NCI-H187 treated with DMSO at 0.1 percent for 48 hours (cell line): ENCODE measurements at places on chromosomes 3 and 15.

DNA sequence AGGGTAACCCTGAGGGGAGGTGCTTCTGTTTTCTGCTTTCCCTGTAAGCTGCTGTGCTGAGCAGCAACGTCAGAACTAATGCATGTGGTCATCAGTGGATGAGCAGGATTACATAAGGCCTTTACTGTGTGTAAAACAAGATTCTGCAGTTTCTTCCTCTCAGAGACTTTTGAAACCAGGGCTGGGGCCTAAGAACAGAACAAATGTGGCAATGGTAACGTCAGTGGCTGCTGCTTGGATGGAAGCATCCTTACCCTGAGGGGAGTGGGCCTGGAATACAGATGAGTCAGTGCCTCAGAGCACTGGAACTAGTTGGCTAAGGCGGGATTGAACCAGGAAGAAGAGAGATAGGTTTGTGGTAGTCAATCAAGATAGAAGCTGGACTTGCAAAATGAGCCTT is 180.2 kb upstream of the KCNH8 start:
- no peak for DNase-seq

DNA sequence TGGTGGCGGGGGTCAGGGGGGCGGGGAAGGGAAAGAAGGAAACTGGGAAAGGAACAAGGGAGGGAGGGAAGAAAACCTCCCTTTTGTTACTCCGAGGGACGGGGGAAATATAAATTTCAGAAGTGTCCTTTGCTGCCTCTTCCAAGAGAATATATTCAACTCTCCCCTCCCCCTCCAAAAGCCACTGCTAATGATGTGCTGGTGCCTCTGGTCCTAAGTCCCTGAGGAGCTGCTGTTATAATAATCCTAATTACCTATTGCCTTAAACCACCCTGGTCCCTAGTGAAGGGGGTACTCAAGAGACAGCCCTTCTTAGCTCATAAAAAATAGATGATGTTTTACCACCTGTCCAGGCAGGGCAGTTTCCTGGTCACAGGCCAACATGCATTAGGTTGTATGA is 118.3 kb upstream of the TRIM42 start:
- DNase-seq, result no peak

GRCh38 chr3:99780749-99781148 is 36.9 kb upstream of the CMSS1 start:
- no peak for DNase-seq

- DNase-seq, result no peak
Measured at GRCh38 chr3:117509858-117510257, 800.3 kb downstream of the TUSC7 start.

GRCh38 chr15:38005953-38006808 is 71.7 kb downstream of the TMCO5A start:
- no peak for DNase-seq

GRCh38 chr3:59483191-59483590 is 433.4 kb upstream of the CFAP20DC start:
- no peak for DNase-seq

DNA sequence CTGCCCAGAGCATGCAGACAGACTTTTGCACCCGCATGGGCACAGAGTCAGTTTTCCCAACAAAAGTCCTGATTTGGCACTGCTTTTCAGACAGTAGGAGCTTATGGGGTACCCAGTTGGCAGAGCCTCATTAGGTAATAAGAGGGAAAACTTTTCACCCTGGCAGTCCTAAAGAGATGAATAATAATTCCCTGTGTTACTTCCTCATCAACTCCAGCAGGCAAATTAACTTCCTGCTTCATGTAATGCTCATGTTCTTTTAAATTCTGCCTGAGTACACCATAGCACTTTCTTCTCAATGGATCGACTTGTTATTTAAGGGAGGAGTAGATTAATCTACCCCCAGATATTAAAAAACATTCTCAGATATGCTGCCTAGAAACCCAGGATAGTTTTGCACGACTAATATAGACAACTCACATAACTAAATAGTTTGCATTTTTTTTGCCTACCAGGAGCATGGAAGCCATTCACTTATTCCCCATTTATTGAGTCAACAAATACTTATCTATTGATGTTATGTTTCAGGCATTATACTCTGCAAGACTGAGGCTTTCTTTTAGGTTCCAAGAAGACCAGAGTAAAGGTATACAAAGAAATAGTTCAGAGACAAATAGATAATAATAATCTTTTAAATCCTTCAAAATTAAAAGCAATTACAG is 214.5 kb downstream of the KCNMB2 start:
- DNase-seq, result no peak

DNA sequence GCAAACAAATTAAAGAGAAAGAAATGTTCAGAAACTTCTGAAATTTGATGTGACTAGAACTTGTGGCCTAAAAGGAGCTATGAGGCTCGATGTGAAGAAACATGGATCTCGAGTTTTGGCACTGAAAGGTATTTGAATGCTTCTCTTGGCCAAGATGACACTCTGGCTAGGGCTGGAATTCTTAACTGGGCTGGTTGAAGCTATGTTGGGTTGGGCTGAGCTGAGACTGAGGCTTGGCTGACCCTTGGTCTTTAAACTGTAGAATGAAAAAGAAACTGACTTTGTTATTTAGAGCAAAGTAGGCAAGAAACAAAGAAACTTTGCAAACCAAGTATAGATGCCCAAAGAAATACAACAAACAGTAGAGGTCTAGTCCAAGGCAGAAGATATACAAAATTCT is 28.1 kb upstream of the CLDN16 start:
- DNase-seq, result no peak

GRCh38 chr3:69282181-69282580 is 103.7 kb downstream of the FRMD4B start:
- no peak for DNase-seq

GRCh38 chr3:20540066-20540465 is 354.1 kb upstream of the SGO1 start:
- DNase-seq, result no peak

DNA sequence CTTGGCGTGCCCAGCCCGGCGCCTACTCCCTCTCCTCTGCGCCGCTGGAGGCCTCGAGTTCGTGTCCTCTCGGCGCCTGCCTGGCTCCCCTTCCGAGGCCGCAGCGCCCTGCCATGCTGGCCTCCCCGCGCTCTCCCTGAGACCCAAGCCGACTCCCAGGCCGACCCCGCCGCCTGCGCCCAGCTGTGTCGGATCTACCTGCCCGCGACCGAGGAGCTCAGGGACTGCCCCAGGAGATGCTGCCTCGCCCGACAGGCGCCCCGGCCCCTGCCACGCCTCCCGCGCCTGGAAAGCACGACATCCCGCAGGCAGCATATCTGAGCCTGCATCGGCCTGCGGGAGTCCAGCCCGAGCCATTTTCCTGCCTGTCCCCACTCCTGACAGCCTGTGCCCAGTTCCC is 16.1 kb downstream of the PAQR9 start:
- no peak for DNase-seq

DNA sequence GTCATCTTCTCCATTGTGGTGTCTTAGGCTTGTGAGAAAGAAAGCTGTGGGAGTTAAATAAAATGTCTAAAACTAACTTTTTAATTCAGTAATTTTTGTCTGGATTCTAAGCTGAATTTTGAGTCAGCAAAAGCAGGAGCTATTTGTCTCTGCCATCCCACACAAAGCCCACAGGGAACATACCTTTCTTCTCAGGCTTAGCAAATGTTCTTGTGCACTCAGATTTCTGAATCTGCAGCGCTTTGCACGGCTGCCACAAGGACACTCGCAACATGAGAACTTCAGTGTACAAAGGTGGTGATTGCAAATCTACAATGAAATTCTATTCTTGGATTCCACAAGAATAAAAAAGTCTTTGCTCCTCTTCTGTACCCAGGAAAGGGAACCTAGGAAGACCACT is 88.2 kb upstream of the RNF7 start:
- no peak for DNase-seq

DNA sequence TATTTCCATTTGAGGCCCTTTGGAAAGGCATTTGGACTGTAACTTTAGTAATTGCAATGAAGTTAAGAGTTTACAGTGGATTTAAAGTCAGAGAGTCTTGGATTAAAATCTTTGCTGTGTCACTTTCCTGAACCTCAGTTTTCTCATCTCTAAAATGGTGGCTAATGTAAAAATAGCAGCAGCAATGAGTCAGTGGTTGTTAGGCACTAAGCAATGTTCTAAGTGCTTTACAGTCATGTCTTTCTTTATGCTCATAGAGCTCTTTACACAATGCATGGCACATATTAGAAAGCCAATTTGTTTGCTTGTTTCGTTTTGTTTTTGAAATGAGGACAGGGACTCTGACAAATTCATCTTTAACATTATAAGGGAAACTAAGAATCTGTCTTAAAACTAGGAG is 222.7 kb upstream of the DNAJC19 start:
- no peak for DNase-seq

- DNase-seq, result no peak
Measured at GRCh38 chr3:132927896-132928295, 110.3 kb upstream of the TMEM108 start.

GRCh38 chr3:123098426-123099330 is 31.9 kb downstream of the PDIA5 start:
- DNase-seq, result no peak

DNA sequence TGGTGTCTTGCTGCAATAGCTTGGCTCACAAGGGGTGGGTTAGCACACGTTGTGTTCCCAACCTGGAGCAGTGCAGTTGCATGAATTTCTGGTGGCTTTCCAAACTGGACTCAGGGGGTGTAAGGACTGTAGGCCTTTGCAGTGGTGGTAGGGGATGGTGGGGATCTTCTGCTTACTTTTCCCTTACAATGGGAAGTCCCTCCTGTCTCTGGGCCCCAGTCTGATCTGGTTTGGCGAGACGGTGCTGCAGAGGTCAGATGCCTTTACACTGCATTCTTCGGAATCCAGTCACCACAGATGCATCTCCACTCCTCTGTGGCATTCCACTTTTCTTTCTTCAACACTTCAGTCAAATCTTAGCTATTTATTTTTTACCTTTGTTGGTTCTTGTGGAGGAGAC is 132.1 kb downstream of the DOCK3 start:
- DNase-seq, result no peak

DNA sequence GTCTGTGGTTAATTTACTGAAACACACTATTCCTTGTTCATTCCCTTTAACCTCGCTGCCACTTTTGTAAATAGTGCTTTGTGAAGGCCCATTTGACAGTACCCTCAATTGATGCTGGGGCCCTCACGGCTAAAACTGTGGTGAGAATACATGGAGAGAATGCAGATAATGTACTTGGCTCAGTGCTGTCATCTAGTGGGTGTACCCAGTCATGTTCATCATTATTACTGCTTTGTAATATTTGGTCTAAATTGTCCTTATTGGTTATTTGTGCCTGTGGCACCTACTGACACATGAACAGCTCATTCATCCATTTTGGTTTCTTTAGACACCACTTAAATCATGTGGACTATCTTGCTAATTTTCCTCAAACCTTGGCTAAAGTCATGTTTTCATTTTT is 543.6 kb downstream of the EDEM1 start:
- no peak for DNase-seq

- no peak for DNase-seq
Measured at GRCh38 chr3:65039754-65040210, 352.0 kb upstream of the ADAMTS9 start.

DNA sequence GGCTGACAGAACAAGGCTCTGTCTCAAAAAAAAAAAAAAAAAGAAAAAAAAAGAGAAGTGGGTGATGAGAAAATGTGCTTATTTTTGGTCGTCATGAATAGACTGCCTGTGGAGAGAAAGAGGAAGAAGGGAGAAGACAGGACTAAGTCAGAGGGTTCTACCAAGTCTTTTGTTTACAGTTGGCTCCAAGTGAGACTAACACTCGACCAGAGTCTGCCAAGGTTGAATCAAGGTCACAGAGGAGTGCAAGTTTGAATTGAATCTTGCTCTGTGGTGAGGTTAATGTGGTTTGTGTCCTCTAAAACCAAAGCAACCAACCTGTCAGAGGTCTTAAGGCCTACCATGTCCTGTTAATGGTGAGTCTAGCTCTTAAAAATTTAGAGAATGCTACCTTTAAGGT is 334.1 kb upstream of the GRM7 start:
- DNase-seq, result no peak

DNA sequence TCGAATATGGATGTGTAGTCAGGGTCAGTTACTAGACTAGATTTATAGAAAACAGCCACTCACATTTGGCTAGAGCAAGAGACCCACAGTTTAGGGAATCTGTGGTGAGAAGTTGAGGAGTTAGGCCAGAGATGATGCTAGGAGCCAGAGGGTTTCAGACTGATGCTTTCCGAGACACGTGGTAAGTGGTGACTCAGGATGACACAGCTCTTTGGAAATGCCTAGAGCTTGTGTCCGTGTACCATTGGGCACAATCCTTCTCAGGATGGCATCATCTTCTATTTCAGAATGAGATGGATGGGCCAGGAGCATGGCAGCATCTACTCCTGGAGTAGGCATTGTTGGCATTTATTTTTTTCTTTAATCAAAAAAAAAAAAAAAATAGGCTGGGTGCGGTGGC is 28.5 kb downstream of the PTPRG start:
- no peak for DNase-seq

- DNase-seq, result no peak
Measured at GRCh38 chr3:149796026-149796425, 3.7 kb upstream of the ANKUB1 start.

DNA sequence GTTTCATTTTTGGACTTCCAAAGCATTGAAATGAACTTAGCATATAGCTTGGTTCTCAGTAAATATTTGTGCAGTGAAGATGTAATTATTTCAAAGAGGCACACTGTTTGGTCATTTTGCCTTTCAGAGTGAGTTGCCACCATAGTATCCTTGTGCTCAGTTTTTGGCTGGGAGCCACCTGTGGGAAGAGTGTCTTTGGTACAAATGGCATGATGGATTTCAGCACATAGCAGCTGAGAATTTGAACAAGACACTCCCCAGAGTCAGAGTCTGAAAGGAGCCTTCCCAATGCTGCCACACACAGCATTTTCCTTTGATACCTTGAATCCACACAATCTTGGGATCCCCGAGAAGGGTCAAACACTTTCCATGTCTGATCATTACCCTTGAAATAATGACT is 897.2 kb upstream of the ARPP21 start:
- DNase-seq, result no peak

DNA sequence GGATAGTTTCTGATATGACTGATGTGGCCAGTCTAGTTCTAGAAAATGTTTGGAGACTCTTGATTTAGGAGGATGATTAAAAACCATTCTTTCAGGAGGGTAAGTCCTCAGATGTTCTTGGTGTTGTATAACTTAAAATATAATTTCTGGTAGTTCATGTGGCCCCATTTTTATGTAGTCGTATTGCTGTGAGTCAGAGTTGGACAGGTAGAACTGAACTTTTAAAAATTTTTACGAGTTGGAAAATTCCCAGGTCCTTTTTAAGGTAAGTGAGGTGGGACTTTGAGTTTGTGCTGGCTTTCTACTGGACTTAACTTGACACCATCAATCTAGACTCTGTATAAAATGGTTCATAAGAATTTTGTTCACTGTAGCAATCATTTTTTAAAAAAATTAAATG is 92.3 kb downstream of the TCF12 start:
- no peak for DNase-seq

- no peak for DNase-seq
Measured at GRCh38 chr3:52756141-52756540, 14.6 kb downstream of the NEK4 start.

- no peak for DNase-seq
Measured at GRCh38 chr3:32371461-32372212, 20.0 kb upstream of the CMTM7 start.

- DNase-seq, result no peak
Measured at GRCh38 chr3:167166594-167167253, 213.4 kb downstream of the ZBBX start.

GRCh38 chr3:16415911-16416476 is 97.5 kb downstream of the RFTN1 start:
- DNase-seq, result no peak

GRCh38 chr3:69696367-69696766 is 42.9 kb upstream of the MITF start:
- no peak for DNase-seq

- no peak for DNase-seq
Measured at GRCh38 chr15:47803767-47804166, 86.5 kb downstream of the SEMA6D start.
